Large intestine (tissue), 12 donors: ENCODE measurements at places on chromosomes 12 and 14. TPM values are rescaled to one million over a fixed set of nuclear protein-coding genes. Genes with fewer than 3 reads are reported as not detected.

DNA sequence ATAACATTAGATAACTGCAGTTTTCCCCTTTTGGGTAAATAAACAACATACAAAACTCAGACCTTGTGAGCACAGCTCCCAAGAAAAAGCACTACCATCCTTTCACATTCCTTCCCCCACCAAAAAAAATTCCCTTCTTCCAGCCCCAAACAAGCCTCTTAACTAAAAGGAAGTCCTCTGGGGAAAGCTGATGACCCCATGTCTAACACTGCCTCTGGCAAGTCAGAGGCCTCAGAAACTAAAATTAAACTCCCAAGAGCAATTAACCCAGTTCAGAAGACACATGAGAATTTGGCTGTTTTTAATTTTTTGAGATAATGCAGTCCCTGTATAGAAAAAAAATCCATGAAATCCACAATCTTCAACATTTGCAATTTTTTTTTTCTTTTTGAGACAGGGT, 127.7 kb downstream of the SPTSSA start:
- no peak overlapping the region for H3K27ac ChIP-seq
- H3K4me1 ChIP-seq = peaks cover 5% of the 10 kb centered on the region
- no peak overlapping the region for H3K4me3 ChIP-seq
- DNase-seq = no peak
- H3K27me3 ChIP-seq = no peaks in the 10 kb centered on the region

The CD9 gene
- 204 TPM for polyA plus RNA-seq

The ANO4 gene
- 3.4 TPM for polyA plus RNA-seq

The TMEM119 gene
- 14.6 TPM for polyA plus RNA-seq

The MYF5 gene
- polyA plus RNA-seq = 0.07 TPM

GRCh38 chr12:85968606-85969005, 94.5 kb downstream of the NTS start:
- H3K4me1 ChIP-seq = no peaks in the 10 kb centered on the region
- no peak for DNase-seq
- no peak overlapping the region for H3K27ac ChIP-seq
- H3K36me3 ChIP-seq = no peaks in the 10 kb centered on the region
- no peak overlapping the region for H3K4me3 ChIP-seq

The TMEM63C gene
- 7.7 TPM for polyA plus RNA-seq

- H3K4me3 ChIP-seq = no peak overlapping the region
- H3K27ac ChIP-seq = no peak overlapping the region
- H3K4me1 ChIP-seq = no peaks in the 10 kb centered on the region
- H3K27me3 ChIP-seq = no peaks in the 10 kb centered on the region
Observed at GRCh38 chr14:80494769-80495168, 283.5 kb upstream of the DIO2 start.

- no peaks in the 10 kb centered on the region for H3K4me1 ChIP-seq
- H3K36me3 ChIP-seq = no peaks in the 10 kb centered on the region
- no peak overlapping the region for H3K4me3 ChIP-seq
Observed at GRCh38 chr12:13537623-13538022, 341.1 kb downstream of the EMP1 start.

The SOCS2 gene
- polyA plus RNA-seq = 32.2 TPM

GRCh38 chr12:100360450-100360849, 3.6 kb downstream of the SLC17A8 start:
- H3K27ac ChIP-seq = no peak overlapping the region
- no peaks in the 10 kb centered on the region for H3K36me3 ChIP-seq
- H3K4me3 ChIP-seq = no peak overlapping the region
- no peak for DNase-seq

DNA sequence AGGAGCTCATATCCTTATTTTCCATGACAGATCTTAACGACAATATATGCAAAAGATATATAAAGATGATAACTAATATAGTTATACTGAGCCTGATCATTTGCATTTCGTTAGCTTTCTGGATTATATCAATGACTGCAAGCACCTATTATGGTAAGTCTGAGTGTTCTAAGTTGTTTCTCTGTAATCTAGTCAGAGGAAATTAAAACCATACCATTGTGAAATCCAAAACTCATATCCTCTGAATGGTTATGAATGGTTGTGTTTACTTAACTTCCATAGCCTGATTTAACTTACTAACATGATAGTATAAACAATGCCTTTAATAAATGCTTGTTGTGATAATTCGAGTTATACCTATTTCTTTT, 760 bp downstream of the TMEM19 start:
- H3K4me3 ChIP-seq = peak overlapping the region; percentile 55
- peaks cover 8% of the 10 kb centered on the region for H3K4me1 ChIP-seq
- DNase-seq = no peak

The TIMM9 gene
- polyA plus RNA-seq = 73.3 TPM

The OAS2 gene
- 2.9 TPM for polyA plus RNA-seq

- H3K27me3 ChIP-seq = no peaks in the 10 kb centered on the region
- H3K4me1 ChIP-seq = peaks cover 3% of the 10 kb centered on the region
- no peak overlapping the region for H3K27ac ChIP-seq
- H3K4me3 ChIP-seq = no peak overlapping the region
- DNase-seq = no peak
- H3K36me3 ChIP-seq = no peaks in the 10 kb centered on the region
Observed at GRCh38 chr12:46401662-46402061, 29.1 kb upstream of the SLC38A2 start.

DNA sequence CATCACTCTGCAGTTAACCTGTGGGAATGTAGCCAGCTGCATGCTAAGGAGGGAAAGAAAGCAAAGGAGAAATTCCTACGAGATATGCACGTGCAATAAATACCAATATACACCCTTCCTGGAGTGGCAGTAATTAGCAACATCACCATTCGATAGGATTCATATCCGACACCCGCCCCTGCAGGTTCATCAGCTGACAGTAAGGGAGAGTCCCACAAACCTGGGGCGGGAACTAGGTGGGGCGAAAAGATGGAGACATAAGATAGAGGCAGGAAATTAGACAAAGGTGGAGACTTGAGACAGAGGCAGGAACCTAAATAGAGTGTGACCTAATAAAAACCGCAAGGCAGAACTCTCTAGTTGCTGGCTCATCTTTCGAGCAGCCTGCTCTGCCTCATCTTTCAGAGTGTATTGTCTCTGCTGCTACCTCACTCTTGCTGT, 51.6 kb downstream of the PLEKHG3 start:
- H3K4me1 ChIP-seq = peaks cover 53% of the 10 kb centered on the region
- no peaks in the 10 kb centered on the region for H3K27me3 ChIP-seq
- H3K27ac ChIP-seq = peak overlapping the region; percentile 64
- H3K36me3 ChIP-seq = no peaks in the 10 kb centered on the region
- H3K4me3 ChIP-seq = no peak overlapping the region
- DNase-seq = peak; percentile 87

GRCh38 chr14:20469242-20469889, at the start of gene PNP:
TSS of gene PNP (plus strand) at chr14:20469406. CDS start at chr14:20469525, 119 bp downstream.
- no peaks in the 10 kb centered on the region for H3K27me3 ChIP-seq
- peak; percentile 95 for DNase-seq

- no peaks in the 10 kb centered on the region for H3K36me3 ChIP-seq
- no peak for DNase-seq
- no peak overlapping the region for H3K27ac ChIP-seq
- H3K4me3 ChIP-seq = no peak overlapping the region
Observed at GRCh38 chr12:65923228-65923627, 98.9 kb downstream of the HMGA2 start.

- peaks cover 5% of the 10 kb centered on the region for H3K4me1 ChIP-seq
- no peaks in the 10 kb centered on the region for H3K27me3 ChIP-seq
- peak within 1 kb of the TSS; percentile 60 for H3K27ac ChIP-seq
- peaks cover 16% of the 10 kb centered on the region for H3K36me3 ChIP-seq
Observed at GRCh38 chr12:48925304-48926011, at the start of gene FKBP11. TSS of gene FKBP11 (minus strand) at chr12:48925492. CDS start at chr12:48925428, 64 bp downstream.

The COX8C gene
- 0.27 TPM for polyA plus RNA-seq

- H3K27ac ChIP-seq = no peak overlapping the region
- peaks cover 16% of the 10 kb centered on the region for H3K27me3 ChIP-seq
- DNase-seq = no peak
- no peaks in the 10 kb centered on the region for H3K36me3 ChIP-seq
Observed at GRCh38 chr12:113129664-113130456, 5.7 kb downstream of the RASAL1 start.

The APOF gene
- 0.06 TPM for polyA plus RNA-seq

The DBX2 gene
- 0.01 TPM for polyA plus RNA-seq

DNA sequence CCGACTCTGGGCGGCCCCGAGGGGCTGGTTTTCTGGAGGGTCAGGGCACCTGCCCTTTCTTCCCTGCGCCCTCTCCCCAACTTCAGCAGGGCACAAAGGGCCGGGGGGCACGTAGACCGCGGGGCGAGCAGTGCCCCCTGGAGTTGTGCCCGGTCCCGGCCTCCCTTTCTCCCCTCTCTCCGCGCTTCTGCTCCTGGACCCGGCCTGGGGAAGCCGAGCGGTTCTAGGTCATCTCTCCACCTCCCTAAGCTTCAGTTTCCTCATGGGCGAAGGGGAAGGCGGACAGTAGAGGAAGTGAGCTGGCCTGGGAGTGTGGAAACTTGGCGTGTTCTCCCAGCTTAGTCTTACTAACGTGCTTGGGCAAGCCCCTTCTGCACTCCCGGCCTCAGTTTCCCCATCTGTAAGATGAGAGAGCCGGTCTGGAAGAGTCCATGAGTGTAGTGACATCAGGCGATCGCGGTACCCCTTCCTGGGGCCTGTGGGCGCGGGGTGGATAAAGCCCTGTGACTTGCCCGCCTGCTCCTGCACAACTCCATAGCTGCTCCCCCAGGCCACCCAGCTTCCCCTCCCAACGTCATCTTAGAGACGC, 158.6 kb upstream of the PARP11 start:
- H3K27me3 ChIP-seq = no peaks in the 10 kb centered on the region
- peaks cover 52% of the 10 kb centered on the region for H3K4me1 ChIP-seq
- peak; percentile 31 for DNase-seq
- H3K27ac ChIP-seq = peak overlapping the region; percentile 84
- no peaks in the 10 kb centered on the region for H3K36me3 ChIP-seq

- H3K36me3 ChIP-seq = no peaks in the 10 kb centered on the region
- DNase-seq = no peak
- H3K4me3 ChIP-seq = no peak overlapping the region
- H3K4me1 ChIP-seq = no peaks in the 10 kb centered on the region
- no peaks in the 10 kb centered on the region for H3K27me3 ChIP-seq
Observed at GRCh38 chr12:79674629-79675028, 16.1 kb downstream of the PAWR start.

DNA sequence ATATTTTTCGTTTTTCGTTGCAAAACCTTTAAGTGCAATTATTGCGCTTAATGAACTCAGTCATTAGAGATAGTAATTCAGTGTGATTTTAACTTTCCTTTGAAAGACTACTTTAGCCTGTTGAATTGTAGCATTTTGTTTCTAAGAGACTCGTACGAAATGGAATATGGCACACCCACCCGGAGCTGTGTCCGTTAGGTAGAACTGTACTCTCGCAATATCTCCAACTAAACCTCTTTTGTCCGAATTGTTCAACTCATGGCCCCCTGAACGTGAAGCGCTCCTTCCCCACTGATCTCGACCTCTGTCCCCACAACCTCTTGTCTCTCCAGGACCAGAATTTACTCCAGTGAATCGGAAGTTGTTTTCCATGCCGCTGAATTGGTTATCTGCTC, 800 bp downstream of the PCNX4 start:
- H3K27ac ChIP-seq = peak overlapping the region; percentile 98
- no peaks in the 10 kb centered on the region for H3K36me3 ChIP-seq

The CLECL1 gene
- polyA plus RNA-seq = 0.31 TPM

GRCh38 chr14:101196051-101196712, 292.7 kb upstream of the RTL1 start:
- no peaks in the 10 kb centered on the region for H3K27me3 ChIP-seq
- no peak for DNase-seq
- no peak overlapping the region for H3K4me3 ChIP-seq

- H3K4me3 ChIP-seq = no peak overlapping the region
- DNase-seq = no peak
- H3K4me1 ChIP-seq = no peaks in the 10 kb centered on the region
- no peaks in the 10 kb centered on the region for H3K27me3 ChIP-seq
Observed at GRCh38 chr14:61489512-61489911, 168.1 kb downstream of the PRKCH start.

The ZNF385A gene
- 4.7 TPM for polyA plus RNA-seq

DNA sequence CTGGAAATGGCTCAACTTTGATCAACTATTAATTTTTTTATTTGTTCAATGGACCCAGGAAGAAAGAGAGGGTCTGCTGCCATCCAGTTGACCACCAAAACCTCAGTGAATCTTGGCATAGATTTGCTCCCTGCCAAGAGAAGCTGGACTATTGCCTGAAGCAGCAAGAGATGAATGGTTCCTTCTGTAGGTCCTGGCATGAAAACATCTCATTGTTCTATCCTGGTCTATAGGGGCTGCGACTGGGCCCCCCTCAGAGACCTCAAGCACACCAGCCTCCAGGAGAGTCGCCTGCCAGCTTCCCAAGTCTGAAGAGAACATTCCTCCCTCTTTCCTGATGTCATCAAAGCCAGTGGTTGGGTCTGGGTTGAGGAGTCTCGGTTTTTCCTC, 204.9 kb downstream of the TMX1 start:
- H3K4me3 ChIP-seq = no peak overlapping the region
- H3K4me1 ChIP-seq = no peaks in the 10 kb centered on the region
- H3K27ac ChIP-seq = no peak overlapping the region
- H3K36me3 ChIP-seq = no peaks in the 10 kb centered on the region
- DNase-seq = no peak
- H3K27me3 ChIP-seq = no peaks in the 10 kb centered on the region

The EGLN3 gene
- 51.9 TPM for polyA plus RNA-seq

The ANO2 gene
- polyA plus RNA-seq = 2.7 TPM

- no peaks in the 10 kb centered on the region for H3K36me3 ChIP-seq
- no peaks in the 10 kb centered on the region for H3K27me3 ChIP-seq
Observed at GRCh38 chr12:43856972-43857371, 21.1 kb downstream of the TMEM117 start.

The LIN7A gene
- polyA plus RNA-seq = 10.1 TPM

DNA sequence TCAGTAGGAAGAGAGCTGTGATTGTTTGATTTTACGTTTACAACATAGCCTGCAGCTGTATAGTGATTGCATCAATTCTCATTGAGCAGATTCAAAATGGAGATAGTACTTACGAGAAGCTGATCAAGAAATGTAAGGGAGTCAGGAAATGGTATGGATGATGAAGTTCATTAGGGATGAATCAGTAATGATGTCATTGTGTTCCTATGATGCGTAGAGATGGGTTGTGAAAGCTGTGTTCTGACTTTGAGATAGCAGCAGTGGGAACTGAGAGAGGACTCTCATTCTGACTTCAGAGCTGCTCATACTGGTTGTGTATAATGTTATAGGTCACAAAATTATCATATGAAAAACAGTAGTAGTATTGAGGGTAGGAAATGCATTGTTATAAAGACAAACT, 44.0 kb downstream of the TTLL5 start:
- no peak for DNase-seq
- no peak overlapping the region for H3K27ac ChIP-seq
- peaks cover 23% of the 10 kb centered on the region for H3K36me3 ChIP-seq
- no peaks in the 10 kb centered on the region for H3K4me1 ChIP-seq

The ESR2 gene
- 0.66 TPM for polyA plus RNA-seq

DNA sequence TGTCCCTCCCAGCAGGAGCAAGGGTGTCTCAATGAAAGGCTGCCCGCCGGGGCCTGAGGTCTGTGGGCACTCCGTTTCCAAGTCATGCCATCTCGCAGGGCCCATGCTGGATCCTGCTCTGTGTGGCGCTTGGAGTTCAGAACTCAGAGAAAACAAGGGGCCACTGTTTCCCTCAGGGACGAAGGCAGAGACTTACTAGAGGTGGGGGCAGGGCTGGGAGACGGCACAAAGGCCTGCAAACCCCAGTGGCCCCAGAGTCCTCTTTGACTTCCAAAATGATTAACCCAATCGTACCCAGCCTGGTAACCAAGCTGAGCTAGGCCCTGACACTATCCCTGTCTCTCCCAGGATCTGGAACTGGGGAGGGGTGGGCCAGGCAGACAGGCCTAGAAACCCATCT, 95.8 kb downstream of the ITPK1 start:
- DNase-seq = no peak
- H3K4me3 ChIP-seq = no peak overlapping the region
- H3K36me3 ChIP-seq = peaks cover 18% of the 10 kb centered on the region
- H3K27me3 ChIP-seq = no peaks in the 10 kb centered on the region
- peaks cover 63% of the 10 kb centered on the region for H3K4me1 ChIP-seq
- peak overlapping the region; percentile 4 for H3K27ac ChIP-seq

The SERPINA1 gene
- polyA plus RNA-seq = 1,712 TPM

The TAS2R42 gene
- polyA plus RNA-seq = 0.06 TPM
